ENCODE measurements at places on chromosomes 12 and 14. TPM values are rescaled to one million over a fixed set of nuclear protein-coding genes. Genes with fewer than 3 reads are reported as not detected.

DNA sequence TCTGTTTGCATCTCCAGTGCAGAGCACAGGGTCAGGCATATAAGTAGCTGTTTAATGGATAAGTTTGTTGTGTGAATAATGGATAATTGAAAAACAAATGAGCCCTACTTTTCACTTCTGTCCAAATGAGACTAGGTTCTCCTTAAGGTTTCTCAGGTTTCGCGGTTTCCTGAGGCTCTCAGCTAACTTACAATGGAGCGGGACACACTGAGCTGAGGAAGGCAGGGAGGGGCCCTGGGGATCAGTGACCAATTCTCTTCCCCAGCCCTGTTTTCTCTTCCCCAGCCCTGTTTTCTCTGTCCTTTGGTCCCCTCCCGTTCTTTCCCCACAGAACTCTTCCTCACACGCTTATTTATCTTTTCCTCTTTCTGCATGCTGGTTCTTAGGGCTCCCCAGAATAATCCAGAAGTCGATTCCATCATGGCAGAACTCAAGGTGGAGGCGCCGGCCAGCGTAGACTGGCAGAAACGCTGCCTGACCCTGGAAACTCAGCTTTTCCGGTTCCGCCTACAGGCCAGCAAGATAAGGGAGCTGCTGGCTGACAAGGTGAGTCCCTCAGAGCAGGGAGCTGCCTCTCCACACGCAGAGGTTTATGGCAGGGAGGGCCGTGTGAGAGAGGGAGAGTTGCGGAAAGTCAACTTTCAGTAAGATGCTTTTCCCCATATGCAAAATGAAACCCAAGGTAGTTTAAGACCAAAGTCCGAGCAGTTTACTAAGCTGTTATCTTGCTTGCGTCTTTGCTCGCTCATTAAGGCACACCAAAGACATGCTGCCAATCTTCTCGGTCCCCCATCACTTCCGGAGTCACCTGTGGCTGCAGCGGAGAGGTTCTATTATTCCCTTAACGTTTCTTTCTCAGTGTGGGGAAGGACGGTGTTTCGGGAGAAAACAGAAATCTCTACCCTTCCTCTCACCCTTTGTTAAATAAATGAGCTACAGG lies 8.6 kb downstream of the PLEKHH1 start:
- DNase-seq, result no peak

DNA sequence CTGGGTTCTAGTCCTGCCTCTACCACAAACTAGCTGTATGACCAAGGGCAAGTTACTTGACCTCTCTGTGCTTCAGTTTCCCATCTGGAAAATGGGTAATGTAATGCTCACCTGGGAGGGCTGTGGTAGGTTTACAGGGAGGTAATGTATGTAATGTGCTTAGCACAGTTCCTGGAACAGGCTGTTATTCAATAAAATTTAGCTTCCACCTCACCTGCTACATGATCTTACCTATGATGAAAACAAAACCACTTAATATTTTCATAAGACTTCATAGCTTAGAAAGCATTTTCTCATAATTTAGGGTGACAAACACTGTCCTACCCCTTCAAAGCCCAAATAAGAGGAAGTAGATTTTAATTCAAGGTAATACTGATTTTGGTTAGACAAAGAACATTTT lies 530.6 kb downstream of the FUT8 start:
- DNase-seq, result no peak

- DNase-seq, result no peak
Observed at GRCh38 chr14:51176839-51177238, 63.2 kb upstream of the TMX1 start.

GRCh38 chr14:75331471-75331870 lies 52.8 kb downstream of the FOS start:
- DNase-seq, result no peak

GRCh38 chr12:115763376-115763775 lies 514.1 kb downstream of the MED13L start:
- DNase-seq, result peak; percentile 9

IL22 gene
- total RNA-seq, result not detected

ZNF605 gene
- total RNA-seq, result 5.1 TPM

PNP gene
- total RNA-seq, result 146 TPM

DNA sequence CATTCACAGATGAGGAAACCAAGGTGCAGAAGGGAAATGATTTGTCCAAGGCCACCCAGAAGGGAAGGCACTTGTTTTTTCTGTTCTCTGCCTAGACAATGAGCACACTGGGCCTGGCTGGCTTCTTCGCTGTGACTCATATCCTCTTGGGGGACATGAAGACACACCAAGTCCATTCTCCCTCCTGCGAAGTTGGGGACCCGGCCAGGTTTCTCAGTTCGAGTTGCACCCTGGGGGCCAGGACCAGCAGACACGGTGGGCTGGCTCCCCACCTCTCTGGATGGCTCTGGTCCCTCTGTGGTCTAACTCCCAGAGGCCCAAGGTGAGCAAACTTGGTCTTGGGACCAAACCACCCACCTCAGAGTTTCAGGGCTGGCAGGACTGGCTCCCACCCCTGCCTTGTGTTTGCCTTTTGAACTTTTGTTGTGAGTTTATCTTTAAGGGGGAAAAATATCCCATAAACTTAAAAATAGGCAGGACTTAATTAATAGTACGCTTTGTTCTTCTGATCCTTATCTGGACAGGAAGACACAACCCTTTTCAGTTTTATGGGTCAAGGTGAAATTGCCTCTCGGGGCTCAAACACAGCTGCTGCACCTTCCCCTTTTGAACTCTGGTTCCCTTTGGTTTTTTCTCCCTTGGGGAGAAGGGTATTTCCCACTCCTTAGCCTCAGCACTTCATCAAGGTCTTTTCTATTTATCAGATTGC lies 9.0 kb upstream of the MLEC start:
- peak; percentile 17 for DNase-seq

GRCh38 chr12:95796982-95797289 lies 6.4 kb upstream of the NTN4 start:
- DNase-seq, result no peak

ZFHX2 gene
- total RNA-seq, result 0.32 TPM

STAT2 gene
- total RNA-seq, result 126 TPM

GLT8D2 gene
- 3.2 TPM for total RNA-seq

GRCh38 chr14:78202976-78203375 lies 32.8 kb downstream of the NRXN3 start:
- DNase-seq, result peak; percentile 100

CLEC4D gene
- not detected for total RNA-seq

CD69 gene
- total RNA-seq, result not detected

DNA sequence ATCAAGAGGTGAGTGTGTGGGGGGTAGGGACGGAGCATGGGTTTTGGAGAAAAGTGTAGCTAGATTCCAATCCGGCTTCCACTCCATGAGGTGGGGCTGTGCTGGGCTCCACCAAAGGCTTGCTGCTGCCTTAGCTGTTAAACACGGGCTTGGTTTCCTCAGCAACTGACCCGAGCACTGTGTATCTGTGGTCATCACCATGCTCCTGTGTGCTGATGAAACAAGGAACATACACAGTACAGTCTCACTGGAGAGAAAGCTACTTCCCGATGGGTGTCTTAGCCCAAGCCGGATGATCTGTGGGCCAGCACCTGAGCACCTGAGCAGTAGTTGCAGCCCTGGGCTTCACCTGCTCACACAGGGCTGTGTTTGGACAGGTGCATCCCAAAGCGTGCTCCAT lies 52.9 kb upstream of the VRK1 start:
- no peak for DNase-seq

DNA sequence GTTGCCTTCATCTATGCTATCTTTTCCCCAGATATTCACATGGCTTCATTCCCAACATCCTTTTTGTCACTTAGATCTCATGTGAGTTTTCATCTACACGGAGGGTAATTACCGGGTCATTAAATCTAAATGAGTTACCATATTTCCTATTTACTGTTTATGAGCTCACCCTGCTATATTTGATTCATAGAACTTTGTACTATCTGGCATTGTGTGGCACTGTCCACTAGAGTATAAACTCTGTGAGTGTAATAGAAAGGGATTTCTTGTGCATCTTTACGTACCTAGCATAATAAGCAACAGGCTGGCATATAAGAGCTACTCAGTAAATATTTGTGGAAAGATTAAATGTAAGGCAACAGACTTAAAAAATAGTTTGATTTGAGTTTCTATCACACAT lies 86.1 kb upstream of the LMO3 start:
- no peak for DNase-seq

SLC25A21 gene
- total RNA-seq, result 0.24 TPM

GRCh38 chr12:40560848-40561247 lies 131.4 kb upstream of the CNTN1 start:
- no peak for DNase-seq
